Activated naive CD8-positive, alpha-beta T cell treated with anti-CD3 and anti-CD28 coated beads, Interleukin-2, amount 10 ng/mL, durations not matched to agents 7 days and 5 days (primary cell): ENCODE measurements at places on chromosomes 4 and X. TPM values are rescaled to one million over a fixed set of nuclear protein-coding genes. Genes with fewer than 3 reads are reported as not detected.

TEC gene
- total RNA-seq: 4.2 TPM

XKRX gene
- total RNA-seq: 0.23 TPM

UCHL1 gene
- total RNA-seq: 1.5 TPM

VCX3B gene
- not detected for total RNA-seq

SSX2B gene
- not detected for total RNA-seq

FHIP1A gene
- 0.45 TPM for total RNA-seq

TXK gene
- total RNA-seq: 66.8 TPM

TEX13C gene
- total RNA-seq: not detected

CHRDL1 gene
- not detected for total RNA-seq

ENPP6 gene
- total RNA-seq: 1.5 TPM

DGKK gene
- total RNA-seq: not detected

IL3RA gene
- total RNA-seq: 0.77 TPM

DCTD gene
- 69.9 TPM for total RNA-seq

PPA2 gene
- 72.0 TPM for total RNA-seq

EXOC1L gene
- not detected for total RNA-seq

VCX2 gene
- not detected for total RNA-seq

ESX1 gene
- total RNA-seq: not detected

DRP2 gene
- total RNA-seq: 0.58 TPM

EDNRA gene
- total RNA-seq: not detected

DNA sequence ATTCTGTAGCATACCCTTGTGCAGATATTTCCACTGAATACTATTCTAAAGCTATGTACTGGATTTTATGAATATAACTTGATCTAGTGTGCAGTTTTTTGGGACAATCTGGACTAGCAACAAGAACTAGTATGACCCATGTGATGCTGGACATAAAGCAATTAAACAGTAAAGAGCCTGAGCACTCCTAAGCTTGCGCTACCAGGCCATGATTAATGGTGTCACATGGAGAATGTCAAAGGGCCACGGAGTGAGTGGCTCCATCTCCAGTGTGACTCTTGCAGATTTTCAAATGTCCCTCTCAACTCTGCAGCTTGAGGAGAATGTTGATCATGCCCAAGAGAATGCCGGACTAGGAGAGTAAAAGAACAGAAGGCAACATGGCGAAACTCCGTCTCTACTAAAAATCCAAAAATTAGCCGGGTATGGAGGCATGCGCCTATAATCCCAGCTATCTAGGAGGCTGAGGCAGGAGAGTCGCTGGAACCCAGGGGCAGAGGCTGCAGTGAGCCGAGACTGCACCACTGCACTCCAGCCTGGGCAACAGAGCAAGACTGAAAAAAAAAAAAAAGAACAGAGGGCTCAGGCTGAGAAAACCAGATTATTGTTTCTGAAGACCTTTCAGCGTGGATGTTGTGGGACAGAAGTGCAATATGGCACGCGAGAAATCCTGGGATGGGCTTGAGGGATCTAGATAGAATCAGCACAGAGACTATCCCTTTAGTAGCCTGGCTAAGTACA lies 45.0 kb downstream of the TIGD2 start:
- no peak for DNase-seq

DNA sequence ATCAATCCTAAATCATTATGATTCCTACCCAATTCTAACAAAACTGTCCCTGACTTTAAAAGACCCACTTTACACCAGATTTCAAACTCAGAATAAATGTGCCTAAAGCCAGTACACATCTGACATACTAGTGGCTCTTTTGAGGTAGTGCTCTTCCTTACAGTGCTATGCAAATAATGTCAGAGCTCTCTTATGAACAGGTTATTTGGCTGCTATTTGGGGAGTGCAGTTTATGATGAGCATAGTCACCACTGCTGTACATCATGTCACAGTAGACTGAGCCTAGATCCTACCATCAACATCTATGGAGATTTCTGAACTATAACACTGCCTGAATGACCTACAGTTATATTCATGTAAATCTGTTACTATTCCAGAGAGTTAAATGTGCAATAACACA lies 50.4 kb upstream of the PAGE5 start:
- no peak for DNase-seq

- DNase-seq: no peak
Measured at GRCh38 chrX:19611636-19612376, 96.5 kb upstream of the MAP3K15 start.

DNA sequence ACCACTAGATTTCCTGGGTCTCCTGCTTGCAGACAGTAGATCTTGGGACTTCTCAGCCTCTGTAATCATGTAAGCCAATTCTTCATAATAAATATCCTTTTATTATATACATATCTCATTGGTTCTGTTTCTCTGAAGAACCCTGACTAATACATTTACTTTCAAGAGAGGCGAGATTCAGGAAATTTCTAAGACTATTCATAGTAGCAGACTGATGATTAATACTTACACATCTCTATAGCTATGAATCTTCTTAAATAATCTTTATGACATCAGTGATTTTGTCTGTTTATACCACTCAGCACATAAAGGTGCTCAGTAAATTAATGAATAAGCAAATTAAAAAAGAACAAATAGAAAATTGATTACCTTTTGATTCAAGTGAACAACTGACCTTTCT lies 682.3 kb upstream of the GRID2 start:
- DNase-seq: no peak

DNA sequence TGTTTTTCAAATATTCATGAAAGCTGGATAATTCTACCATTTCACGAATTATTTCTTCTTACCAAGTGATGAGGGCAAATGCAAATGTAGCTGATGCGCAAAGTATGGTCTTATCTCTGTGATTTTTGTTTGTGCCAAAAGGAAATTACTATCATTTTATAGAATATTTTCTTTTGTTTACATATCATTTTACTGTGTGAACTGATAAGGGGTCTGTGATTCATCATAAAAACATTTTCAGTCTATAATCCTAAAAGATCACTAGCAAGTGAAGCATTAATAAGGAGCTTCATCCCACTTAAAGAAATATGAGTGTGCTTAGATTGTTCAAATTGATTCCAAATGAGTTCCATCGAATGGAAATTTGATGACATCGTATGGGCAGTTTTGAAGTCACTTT lies 694 bp downstream of the CSN3 start:
- no peak for DNase-seq

DNA sequence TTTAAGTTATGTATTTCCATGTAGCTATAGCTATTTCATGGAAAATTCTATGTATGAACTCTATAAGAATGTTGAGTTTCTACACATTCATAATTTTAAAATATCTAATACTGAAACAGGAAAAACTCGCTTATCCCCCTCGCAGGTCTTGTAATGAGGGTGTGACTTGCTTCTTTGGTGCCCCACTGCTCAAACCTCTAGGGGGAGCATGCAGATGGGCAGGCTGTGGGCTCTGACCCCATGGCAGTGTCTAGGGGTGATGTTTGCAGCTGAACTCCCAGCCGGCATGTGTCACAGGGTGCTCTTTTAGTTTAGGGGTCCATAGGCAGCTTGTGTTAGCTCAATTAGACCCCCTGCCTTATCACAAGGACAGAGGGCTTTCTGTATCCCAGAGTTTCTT lies 1825.7 kb upstream of the ADGRL3 start:
- DNase-seq: no peak

DNA sequence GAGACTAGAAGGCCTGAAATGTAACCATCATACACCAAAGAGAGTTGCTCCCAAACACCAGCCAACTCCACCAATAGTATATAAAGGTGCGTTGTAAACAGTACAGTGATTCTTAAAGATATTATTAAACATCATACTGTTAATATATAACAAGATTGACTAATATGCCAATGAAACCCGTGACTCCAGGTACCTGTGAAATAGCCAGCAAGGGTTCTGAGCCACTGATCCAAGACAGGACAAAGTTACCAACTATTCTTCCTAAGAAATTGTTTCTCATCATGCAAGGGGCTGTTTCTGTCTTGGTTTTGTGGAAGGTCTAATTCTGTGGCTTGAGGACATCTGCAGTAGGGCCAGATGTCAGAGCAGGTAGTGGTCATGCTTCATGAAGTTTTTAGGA lies 47.2 kb downstream of the FHL1 start:
- DNase-seq: no peak

GRCh38 chr4:146508229-146508939 lies 13.4 kb downstream of the SLC10A7 start:
- no peak for DNase-seq

- no peak for DNase-seq
Measured at GRCh38 chr4:25694466-25694865, 38.8 kb downstream of the SLC34A2 start.

GRCh38 chr4:145290955-145291354 lies 110.6 kb upstream of the OTUD4 start:
- DNase-seq: no peak

- DNase-seq: no peak
Measured at GRCh38 chr4:5029447-5029846, 10.2 kb upstream of the CYTL1 start.

DNA sequence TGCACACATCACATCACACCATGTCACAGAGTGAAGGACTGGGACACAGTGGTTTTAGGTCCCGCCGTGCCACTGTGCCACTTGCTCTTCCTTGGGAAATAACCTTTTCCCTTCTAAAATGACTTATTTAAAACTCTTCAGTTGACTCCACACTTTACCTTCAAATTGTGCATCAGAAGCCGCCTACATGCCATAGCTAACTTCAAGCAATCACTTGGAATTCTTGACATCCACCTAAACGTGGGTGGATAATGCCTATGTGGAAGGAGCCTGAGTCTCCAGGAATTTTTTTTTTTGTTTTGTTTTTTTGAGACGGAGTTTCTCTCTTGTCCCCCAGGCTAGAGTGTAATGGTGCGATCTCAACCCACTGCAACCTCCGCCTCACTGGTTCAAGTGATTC lies 777.4 kb upstream of the TENM3 start:
- DNase-seq: no peak

DNA sequence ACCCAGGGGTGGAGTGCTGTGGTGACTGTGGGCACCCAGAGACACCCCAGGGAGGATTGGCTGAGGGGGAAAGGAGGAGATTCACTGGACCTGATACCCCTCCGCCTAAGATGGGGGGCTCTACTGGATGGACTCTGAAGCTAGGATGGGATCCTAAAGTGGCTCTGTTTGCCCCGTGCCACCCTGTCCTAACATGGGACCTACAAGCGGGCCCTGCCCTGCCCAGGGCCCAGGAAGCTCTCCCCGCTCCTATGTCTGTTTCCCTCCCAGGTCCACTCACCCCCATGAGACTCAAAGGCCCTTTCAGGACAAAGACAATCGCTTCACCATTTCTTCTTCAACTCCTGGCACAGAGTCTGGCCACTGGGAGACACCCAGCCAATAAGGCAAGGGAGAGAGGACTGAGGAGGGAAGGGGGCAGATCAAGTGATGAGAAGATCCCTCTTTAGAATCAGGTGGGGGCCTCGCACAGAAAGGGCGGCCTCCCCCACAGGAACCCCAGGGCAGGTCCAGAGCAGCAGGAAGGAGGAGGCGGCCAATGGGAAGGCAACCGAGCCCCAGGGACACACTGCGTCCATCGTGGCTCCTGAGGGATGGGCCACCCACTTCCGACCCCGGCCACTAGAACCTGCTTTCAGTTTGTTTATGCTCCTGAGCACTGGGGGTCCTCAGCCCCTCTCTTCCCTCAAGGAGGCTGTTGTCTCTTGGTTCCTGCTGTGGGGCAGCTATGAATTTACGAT lies 155.4 kb downstream of the AFAP1 start:
- no peak for DNase-seq

DNA sequence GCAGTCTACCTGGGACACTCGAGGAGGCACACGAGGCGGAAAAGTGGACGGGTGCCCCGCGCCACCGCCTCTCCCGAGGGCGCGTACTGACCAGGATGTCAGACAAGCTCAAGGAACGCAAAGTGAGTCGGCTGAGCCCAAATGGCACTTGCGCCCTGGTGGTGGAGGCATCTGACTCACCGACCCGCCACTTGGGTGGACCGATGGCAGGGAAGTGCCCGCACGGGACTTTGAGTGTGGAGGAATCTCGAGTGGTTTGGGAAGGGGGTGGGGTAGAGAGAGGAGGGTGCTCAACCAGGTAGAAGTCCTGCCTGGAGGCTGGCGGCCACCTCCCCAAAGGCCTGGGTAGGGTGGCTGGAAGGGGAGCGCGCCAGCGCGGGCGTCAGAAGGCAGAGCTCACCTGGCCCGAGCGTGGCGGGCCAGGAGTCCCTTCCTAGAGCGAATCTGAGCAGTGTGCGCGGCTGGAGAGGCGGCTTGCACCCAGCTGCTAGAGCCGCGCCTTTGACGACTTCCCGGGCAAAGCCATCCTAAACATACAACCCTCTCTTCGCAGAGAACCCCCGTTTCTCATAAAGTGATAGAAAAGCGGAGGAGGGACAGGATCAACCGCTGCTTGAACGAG lies 655 bp downstream of the HELT start:
- DNase-seq: no peak

DNA sequence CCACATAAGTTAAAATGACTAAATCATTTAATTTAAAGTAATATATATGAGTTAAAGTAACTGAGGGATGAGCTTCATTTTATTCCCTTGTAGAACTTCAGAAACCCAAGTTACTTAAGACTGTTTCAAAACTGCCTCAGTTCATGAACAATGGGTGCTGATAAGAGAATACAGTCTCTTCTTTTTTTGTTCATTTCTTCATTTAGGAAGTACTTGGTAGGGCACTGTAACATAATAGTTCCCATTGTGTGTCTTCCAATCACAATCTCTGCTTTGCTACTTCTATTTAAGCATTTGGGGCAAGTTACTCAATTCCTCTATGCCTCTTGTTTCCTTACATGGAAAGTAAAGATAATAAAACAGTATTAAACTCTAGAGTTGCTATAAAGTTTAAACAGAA lies 50.4 kb downstream of the HHIP start:
- no peak for DNase-seq

- DNase-seq: no peak
Measured at GRCh38 chr4:22416403-22416802, 99.5 kb downstream of the ADGRA3 start.

DNA sequence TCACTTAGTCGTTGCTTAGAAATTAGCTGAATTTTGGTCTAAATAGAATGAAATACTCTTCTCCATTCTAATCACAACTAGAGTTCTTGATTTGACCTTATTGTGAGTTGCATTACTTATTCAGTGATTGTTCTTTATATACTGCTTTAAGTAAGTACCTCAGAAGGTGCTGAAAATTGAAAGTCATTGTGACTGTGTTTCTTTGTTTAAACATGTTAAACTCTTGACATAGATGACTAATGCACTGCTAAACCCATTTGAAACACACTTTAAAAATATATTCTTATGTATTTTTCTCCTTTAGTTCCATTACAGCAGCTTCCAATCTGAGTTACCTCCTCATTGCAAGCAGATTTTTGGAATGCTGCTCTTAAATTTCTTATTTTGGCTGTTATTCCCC lies 9.1 kb downstream of the TSPAN7 start:
- no peak for DNase-seq

DNA sequence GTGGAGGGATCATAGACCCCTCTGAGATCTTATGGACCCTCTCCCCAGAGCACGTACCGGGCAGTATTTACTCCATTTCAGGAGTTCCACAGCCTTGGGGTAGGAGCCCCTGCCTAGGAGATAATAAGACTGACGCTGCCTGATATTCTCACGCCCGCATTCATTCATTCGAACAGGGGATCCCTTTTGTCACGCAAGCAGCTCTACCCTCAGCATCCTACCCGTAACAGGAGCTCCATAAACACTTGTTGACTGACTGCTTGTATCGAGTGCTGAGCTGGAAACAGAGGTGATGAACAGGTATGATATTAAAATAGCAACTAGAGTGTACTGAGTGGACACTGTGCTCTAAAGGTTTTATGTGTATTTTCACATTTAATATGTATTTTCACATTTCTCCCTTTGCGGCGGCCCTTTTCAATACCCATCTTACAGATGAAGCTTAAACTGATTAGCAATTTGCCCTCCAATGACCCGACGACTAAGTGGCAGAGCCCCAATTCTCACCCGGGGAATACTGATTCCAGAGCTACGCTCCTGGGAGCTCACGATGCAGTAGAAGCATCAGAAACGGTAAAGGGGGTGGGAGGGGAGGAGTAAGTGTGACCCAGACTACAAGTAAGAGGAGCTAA lies 888 bp downstream of the RAB28 start:
- no peak for DNase-seq
